Stimulated activated CD4-positive, alpha-beta T cell treated with anti-CD3 and anti-CD28 coated beads, Interleukin-12 subunit alpha, Interleukin-12 subunit beta, amount 100 ng/mL, for 24 hours (primary cell): ENCODE measurements at places on chromosomes 16 and 17.

DNA sequence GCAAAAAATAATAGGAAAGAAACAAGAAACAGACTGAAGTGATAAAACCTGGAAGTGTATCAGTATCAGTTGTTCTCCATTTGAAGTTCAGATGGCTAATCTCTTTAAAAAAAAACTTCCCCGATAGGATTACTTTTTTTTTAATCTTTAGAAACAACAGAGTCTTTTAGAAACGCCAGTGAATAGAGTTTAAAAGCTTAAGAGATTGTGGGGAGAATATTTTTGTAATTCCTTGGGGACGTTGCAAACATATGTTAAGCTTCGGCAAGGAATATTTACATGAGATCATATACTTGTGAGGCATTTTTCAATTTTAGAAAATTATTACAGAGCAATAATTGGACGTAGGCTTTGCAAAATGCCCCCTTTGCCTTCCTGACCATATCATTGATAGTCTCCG lies 13.2 kb downstream of the MAF start:
- no peak for DNase-seq

- no peak for DNase-seq
These were observed 3.3 kb downstream of the MEAK7 start for GRCh38 chr16:84501077-84501735.

DNA sequence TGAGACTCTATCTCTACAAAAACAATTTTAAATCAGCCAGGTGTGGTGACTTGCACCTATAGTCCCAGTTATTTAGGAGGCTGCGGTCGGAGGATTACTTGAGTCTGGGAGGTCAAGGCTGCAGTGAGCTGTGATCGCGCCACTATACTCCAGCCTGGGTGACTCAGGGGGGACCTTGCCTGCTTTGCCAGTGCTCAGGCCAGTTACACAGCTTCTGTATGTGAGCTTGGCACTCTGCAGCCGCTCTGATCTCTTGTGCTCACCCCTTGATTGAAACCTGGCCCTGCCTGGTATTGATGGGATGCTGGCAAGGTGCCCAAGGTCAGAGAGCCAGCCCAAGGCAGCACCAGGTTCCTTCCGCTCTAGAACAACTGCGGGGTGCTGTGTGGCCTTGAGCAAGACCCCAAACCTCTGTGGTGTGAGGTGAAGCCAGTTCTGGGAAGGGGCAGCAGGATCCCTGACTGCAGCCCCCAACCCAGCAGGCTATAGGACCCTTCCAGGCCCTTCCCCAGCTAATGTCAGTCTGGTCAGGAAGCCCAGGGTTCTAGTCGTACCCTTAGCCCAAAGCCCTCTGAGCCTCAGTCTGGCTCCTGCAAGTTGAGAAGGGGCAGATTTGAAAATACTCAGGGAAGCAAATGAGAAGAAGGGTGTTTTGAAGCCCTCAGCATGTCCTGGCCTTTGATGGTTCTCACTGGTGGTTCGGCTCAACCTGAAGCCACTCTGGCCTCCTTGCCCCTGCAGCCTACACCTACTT lies 18.9 kb downstream of the MMP15 start:
- no peak for DNase-seq

- DNase-seq, result no peak
These were observed 28.7 kb downstream of the TMC5 start for GRCh38 chr16:19446300-19446846.

DNA sequence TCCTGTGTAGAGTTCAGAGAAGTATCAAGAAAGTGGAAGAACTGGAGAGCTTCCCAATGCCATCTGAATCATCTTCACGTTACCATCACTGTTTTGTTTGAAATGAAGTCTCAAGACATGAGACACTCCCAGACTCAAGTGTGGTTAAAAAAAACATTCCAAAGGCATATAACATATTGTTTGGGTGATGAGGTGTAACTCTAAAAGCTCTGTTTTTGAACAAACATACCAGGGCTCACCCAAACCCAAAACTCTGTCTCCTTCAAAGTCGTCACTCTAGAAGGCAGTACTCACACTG lies 6.3 kb upstream of the ZCCHC14 start:
- no peak for DNase-seq

DNA sequence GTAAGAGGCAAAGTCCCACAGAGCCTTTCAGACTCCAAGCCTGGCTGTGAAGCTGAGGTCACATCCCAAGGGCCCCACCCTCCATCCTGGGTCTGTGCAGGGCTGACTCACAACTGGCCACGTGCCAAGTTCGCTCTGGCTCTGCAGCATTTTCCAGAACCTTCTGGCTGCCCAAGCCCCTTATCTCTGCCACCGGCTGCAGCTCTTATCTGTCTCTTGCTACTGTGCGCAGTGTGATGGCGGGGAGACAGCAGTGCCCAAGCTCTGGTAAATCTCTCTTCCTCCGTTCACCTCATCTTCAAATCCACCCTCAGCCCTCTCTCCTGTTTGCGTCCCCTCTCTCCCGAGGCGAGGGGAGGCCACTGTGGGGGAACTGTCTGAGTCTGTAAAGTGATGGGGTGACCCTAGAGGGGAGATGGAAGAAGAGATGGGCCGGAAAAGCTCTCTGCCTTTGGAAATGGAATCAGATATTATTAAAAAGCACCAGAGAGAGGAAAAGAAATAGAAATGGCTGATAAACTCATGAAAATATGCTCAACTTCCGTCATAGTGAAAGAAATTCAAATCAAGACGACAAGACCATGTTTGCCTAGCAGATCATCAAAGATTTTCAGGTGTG lies 162.7 kb upstream of the CDC42EP4 start:
- no peak for DNase-seq

DNA sequence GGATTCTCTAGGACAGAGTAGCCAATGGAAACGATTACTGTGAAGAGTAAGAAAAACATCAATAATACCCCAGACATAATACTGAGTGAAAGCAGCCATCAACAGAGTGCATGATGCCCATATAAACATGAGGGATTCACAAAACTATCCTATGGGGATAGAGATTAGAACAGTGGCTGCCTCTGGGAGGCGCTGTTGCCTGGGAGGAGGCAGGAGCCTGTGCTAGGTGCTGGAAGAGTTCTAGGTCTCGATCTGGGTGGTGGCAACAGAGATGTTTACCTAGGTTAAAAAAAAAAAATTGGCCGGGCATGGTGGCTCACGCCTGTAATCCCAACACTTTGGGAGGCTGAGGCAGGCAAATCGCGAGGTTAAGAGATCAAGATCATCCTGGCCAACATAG lies 7.9 kb downstream of the FA2H start:
- DNase-seq, result no peak

DNA sequence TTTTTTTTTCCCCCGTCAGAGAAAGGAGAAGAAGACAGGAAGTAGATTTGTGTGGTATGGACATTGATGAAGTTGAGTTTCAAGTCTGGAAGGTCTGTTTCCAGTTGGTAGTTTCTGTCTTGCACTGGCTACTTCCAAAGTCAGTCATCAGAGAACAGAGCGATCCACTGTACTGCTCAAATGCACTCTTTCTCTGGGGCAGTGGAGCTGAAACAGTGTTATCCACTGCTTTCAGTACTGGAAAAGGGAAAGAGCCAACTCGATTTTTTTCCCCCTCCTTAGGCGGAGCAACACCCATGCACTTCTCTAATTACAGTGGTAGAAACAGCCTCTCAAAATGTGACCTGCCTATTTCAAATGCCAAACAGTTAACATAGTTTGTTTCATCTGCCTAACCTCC lies 7.4 kb downstream of the PRKCA start:
- DNase-seq, result no peak
